ENCODE measurements at places on chromosomes 3 and 15. TPM values are rescaled to one million over a fixed set of nuclear protein-coding genes. Genes with fewer than 3 reads are reported as not detected.

- no peak for DNase-seq
Observed at GRCh38 chr15:61835496-61836106, 224.6 kb downstream of the VPS13C start.

Gene PP2D1
- total RNA-seq: not detected

DNA sequence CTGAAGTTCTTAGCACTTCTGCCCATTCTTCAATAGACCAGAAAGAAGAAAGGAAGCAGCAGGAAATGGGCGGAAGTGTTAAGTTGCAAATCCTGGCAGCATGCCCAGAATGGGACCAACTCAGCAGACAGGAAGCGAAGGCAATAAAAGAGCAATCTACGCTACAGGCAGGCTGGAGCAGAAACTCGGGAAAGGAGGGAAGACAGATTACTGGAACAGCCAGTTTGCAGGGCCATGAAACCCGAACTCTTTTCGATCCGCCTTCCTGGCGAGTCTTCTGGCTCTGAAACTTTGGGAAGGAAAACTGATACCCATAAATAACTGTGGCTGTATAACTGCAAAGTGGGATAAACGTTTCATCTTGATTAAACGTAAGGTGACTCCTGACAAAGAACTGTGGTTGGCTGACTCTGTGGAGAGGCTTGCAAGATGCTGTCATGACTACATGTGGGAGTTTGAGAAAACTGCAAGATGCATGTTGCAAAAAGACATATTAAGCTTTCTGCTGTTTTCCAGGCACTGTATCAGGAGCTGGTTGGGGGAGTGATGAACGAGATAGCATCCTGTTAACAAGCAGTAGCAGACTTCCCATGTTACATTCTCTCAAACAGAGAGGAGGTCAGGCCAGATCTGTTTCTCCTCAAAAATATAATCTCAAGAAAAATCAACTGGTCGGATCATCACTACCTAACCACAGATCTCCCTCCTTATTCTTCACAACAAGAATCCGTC lies 67.8 kb downstream of the FMN1 start:
- peak; percentile 89 for DNase-seq

DNA sequence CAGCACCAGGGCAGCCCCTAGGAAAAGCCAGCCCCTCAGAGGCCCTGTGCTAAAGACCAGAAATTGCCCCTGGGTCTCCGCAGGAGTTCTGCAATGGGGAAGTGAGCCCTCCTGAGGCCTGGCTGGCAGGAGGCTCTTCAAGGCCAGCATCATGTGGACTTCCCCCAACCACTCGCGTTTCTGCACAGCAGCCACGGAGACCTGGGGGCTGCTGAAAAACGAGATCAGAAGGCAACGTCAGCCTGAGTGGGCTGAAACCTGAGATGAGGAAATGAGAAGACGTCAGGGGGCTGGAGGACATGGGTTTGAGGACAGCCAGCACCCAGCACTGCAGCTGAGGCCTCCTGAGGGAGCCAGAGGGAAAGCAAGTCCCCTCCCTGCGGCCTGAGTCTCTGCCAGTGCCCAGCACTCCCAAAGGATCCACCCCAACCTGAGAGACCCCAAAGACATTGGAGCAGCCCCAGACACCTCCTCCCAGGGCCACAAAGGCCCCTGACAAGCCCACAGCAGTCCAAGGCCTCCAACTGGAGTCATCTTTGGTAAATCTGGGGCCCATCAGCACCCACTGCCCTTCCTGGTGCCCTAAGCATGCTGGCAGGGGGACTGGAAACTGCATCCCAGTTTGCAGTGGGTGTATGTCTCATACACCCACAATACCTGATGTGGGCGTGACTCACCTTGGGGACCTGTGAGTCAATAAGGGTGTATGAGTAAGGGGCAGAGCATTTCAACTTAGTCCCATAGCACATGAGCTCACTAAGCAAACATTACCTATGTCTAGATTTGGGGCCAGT lies 29.2 kb upstream of the CYP11A1 start:
- DNase-seq: no peak

GRCh38 chr3:16514021-16514700 lies 662 bp upstream of the RFTN1 start:
- DNase-seq: no peak

GRCh38 chr3:134237454-134238145 lies 13.1 kb downstream of the RYK start:
- DNase-seq: no peak

Gene IGSF11
- total RNA-seq: not detected

- DNase-seq: no peak
Observed at GRCh38 chr3:46065294-46065705, 38.0 kb upstream of the XCR1 start.

GRCh38 chr3:42166214-42166613 lies 75.1 kb downstream of the TRAK1 start:
- DNase-seq: no peak

Gene SPTSSB
- total RNA-seq: not detected
